Activated naive CD4-positive, alpha-beta T cell treated with anti-CD3 and anti-CD28 coated beads, Interleukin-2, amount 10 ng/mL, durations not matched to agents 5 hours and 36 hours (primary cell): ENCODE measurements at places on chromosomes 2 and 18. TPM values are rescaled to one million over a fixed set of nuclear protein-coding genes. Genes with fewer than 3 reads are reported as not detected.

Gene UGT1A3
- not detected for total RNA-seq

Gene ERICH2
- total RNA-seq: not detected

Gene GULP1
- total RNA-seq: not detected

Gene SEPTIN10
- total RNA-seq: 1.0 TPM

Gene CFC1
- total RNA-seq: not detected

Gene GYPC
- 203 TPM for total RNA-seq

Gene IL36B
- not detected for total RNA-seq

Gene AMER3
- total RNA-seq: not detected

Gene MBP
- 93.2 TPM for total RNA-seq

Gene LRPPRC
- 73.2 TPM for total RNA-seq

Gene GATA6
- not detected for total RNA-seq

Gene ESPNL
- total RNA-seq: 0.10 TPM

Gene CTNNA2
- total RNA-seq: not detected

Gene SKOR2
- total RNA-seq: not detected

Gene FNDC4
- total RNA-seq: not detected

Gene ARHGAP28
- total RNA-seq: not detected
